ENCODE measurements at places on chromosomes 11 and 22.

- no peak for DNase-seq
These were observed 177.7 kb downstream of the SNX19 start for GRCh38 chr11:130738611-130739010.

- DNase-seq = no peak
These were observed 55.4 kb downstream of the MED15 start for GRCh38 chr22:20562607-20563465.

DNA sequence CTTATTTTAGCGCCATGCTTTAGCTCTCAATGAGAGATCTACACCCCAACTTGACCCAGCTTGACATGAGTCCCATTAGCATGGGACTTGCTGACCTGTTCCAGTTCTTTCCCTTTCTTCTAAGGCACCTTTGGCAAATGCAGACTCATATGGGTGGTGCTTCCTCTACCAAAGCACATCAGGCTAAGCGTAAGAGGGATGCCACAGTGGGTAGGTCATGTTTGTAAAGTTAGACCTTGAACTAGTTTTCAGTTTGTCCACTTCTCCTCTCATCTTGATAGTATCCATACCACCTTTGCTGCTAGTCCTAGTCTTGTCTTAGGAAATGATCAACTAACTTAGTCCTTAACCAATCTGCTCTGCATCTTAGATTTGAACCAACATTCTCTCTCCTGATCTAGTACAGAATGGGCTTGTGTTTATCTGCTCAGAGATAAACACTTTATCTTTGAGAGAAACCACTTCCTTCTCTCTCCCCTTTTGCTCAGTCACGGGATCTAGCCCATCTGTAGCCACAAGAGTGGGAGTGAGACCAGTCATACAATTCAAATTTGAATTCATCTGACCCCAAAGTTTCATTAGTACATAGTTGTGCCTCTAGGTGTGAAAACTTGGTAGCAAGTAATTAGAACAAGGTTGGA lies 72.1 kb upstream of the CD44 start:
- peak; percentile 66 for DNase-seq

DNA sequence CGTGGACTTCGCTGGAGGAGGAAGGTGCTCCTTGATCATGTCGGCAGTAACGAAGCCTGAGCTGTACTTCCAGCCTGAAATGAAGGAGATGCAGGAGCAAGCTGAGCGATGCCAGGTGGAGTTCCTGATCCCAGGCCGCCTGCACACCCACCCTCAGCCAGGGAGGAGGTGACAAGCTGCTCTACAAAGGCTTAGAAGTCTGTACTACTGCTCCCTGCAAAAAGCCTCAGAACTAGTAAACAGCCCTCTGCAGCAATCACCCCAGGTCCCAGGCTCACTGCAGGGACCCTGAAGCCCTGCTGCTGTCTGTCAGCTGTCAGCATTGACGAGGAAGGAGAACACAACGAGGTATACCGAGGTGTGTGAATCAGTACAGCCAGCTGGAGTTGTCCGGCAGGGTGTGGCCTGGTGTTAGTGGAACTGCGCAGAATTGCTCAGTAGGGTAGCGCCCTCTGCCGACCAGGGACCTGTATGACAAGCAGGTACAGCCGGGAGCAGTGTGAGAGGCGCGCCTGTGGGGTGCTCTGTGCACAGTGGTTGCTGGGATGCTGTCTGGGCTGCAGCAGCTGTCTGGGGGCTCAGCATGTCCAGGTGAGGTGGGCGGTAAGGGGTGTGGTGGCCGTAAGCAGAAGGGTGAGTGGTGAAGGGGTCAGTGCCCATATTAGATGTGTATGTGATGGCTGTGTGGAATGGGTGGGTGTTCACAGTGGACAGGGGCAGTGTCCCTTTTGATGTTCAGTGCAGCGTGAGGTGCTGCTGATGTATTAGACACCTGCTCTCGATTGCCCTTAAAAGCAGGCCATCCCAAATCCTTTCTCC lies 7.6 kb downstream of the CYB5R2 start:
- DNase-seq = peak; percentile 24

- DNase-seq = no peak
These were observed 129.3 kb downstream of the EFCAB6 start for GRCh38 chr22:43682851-43683250.

Measured in CMK (cell line).